Left renal pelvis (tissue), 4 donors: ENCODE measurements at places on chromosomes 7 and 10. TPM values are rescaled to one million over a fixed set of nuclear protein-coding genes. Genes with fewer than 3 reads are reported as not detected.

The C10orf62 gene
- not detected for polyA plus RNA-seq

The ERVW-1 gene
- 0.57 TPM for polyA plus RNA-seq

The BEND7 gene
- polyA plus RNA-seq: 28.3 TPM

The SPRN gene
- polyA plus RNA-seq: 3.3 TPM

The OR6B1 gene
- polyA plus RNA-seq: not detected

DNA sequence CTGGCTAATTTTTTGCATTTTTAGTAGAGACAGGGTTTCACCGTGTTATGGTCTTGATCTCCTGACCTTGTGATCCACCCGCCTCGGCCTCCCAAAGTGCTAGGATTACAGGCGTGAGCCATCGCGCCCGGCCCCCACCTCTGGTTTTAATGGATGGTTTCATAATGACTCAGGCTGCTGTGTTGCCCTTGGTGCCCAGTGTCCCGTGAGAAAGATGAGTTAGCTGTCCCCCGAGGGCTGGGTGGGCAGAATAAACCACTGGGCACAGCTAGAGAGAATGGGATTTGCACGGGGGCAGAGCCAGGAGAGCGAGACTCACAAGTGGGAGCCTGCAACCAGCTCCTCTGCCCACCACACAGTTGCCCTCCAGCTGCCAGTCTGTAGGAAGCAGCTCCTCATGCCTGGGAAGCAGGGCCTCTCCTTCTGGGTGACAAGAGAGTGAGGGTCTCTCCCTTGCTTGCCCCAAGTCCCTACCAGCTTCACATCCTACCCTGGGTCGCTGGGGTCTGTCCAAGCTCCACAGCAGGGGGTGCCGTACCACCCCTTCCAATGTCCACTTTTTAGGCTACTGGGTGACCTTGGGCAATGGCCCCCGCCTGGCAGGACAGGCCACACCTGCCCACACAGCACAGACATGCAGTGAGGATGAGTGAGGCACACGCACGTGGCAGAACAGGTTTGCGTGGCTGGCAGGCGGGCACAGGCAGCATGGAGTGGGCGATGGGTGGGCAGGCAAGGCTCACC lies 16.1 kb upstream of the NDST2 start:
- DNase-seq: no peak

GRCh38 chr7:67692425-67692824 lies 695.8 kb downstream of the TYW1 start:
- no peak for DNase-seq

- no peak for DNase-seq
These were observed 11.8 kb downstream of the CTBP2 start for GRCh38 chr10:125148528-125148927.

DNA sequence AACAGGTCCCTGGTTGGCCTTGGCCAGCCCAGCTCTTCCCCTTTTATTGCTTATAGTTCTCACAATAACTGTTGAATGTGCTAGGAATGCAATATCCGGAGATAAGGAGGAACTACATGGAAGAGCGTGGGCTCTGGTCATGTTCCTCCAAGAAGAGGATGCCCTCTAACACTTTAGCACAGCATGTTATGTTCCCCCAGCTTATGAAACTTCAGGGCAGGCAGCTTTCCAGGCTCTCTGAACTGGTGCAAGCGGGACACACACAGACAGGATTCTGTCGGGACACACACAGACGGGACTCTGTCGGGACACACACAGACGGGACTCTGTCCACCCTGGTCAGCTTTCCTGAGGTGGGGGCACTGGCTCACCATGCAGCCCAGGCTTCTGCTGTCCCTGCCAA lies 141.6 kb downstream of the PKD1L1 start:
- DNase-seq: no peak

DNA sequence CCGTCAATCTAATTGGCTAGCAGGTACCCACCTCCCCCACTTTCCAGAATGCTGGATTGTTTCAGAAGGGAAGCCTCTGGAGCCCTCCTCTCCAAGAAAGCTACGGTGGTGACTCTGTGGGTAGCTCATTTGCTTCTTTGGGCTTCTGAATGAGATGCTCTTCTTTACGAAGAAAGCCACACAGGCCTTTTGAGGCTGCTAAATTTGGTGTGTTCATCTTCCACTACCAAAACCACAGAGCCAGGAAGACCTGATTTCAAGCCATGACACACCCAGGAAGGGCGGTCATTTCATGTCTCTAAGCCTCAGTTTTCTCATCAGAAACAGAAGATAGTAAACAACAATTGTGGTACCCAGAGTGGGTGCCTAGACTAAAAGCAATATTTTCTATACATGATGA lies 901.2 kb downstream of the KCNMA1 start:
- no peak for DNase-seq

- no peak for DNase-seq
These were observed 17.5 kb downstream of the LAMB4 start for GRCh38 chr7:108112683-108113082.

- DNase-seq: no peak
These were observed 939.2 kb upstream of the CELF2 start for GRCh38 chr10:10078446-10078845.

GRCh38 chr7:50397320-50397970 lies 52.7 kb downstream of the FIGNL1 start:
- no peak for DNase-seq

GRCh38 chr10:13053794-13054462 lies 46.0 kb upstream of the OPTN start:
- no peak for DNase-seq
